ENCODE measurements at places on chromosomes 16 and 17. TPM values are rescaled to one million over a fixed set of nuclear protein-coding genes. Genes with fewer than 3 reads are reported as not detected.

Gene RTN4RL1
- not detected for total RNA-seq

Gene HCRT
- not detected for total RNA-seq

Gene FN3K
- 10.6 TPM for total RNA-seq

Gene PRSS36
- total RNA-seq, result 0.74 TPM

Gene RRAD
- not detected for total RNA-seq

Gene HEATR9
- total RNA-seq, result not detected

Gene BAIAP3
- 6.5 TPM for total RNA-seq

Gene LRRC46
- total RNA-seq, result 1.0 TPM

Gene NPIPB13
- 10.7 TPM for total RNA-seq

Gene CDH8
- total RNA-seq, result 6.4 TPM

Gene NGFR
- total RNA-seq, result 4.5 TPM

Gene CPD
- 119 TPM for total RNA-seq

Gene MYH8
- not detected for total RNA-seq

Gene OR4D1
- not detected for total RNA-seq

Gene KRTAP1-5
- total RNA-seq, result not detected

Gene VMO1
- total RNA-seq, result 2.9 TPM

Gene MC1R
- 2.9 TPM for total RNA-seq

Gene CDH1
- total RNA-seq, result 3.1 TPM

Gene NPIPA7
- 5.8 TPM for total RNA-seq

Gene CENPX
- 42.9 TPM for total RNA-seq

Gene SLFN12
- total RNA-seq, result 25.7 TPM
